ENCODE measurements at places on chromosomes 2 and 18. TPM values are rescaled to one million over a fixed set of nuclear protein-coding genes. Genes with fewer than 3 reads are reported as not detected.

- DNase-seq, result no peak
Measured at GRCh38 chr2:191951832-191952231, 104.9 kb upstream of the CAVIN2 start.

DNA sequence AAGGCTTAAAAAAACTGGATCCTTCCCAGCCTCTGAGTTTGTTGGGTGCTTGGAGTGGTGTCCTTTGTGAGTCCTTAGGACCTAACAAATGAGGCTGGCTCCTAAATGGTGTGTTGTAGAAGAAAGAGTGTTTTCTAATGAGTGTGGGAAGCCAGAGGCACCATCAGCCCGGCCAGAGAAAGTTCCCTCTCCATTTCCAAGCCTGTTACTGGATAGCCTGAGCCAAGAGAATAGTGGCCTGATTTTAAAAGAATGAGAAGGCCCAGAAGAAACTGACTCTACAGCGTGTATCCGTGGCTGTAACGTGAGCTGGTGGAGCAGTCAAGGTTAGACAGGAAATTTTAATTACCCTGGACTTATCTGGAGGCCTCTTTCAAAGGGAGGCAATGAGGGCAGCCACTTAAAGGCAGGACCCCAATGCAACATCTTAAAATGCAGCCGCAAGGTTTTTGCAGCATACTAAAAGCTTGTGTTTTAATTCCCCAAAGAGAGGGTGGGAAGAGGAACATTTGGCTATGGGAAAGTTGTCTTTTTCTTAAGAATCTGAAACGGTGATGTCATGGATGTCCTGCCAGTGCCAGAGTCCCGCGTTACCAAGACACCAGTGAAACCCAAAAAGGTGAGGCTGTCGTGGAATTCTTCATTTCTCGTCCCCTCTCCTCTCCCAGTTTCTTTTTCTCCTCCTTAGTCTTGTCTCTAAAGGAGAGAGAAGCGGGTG, 4.6 kb downstream of the EFHD1 start:
- no peak for DNase-seq

DNA sequence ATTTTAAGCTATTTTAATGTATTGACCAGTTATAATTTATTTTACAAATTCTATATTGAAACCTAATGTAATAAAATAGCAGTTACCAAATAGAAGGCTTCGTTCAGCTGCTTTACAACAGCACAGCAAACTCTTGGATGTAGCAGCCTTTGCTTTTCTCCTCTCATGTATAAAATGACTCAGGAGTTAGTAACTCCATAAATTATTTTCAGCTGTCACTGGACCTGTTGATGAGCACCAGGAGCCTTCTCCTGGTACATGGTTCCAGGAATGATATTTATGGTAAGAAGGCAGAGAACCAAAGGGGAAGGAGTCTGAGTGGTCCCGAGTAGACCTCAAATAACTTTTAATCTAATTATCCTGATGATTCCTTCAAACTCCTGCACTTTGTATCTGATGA, 256.4 kb upstream of the NETO1 start:
- DNase-seq, result no peak

Gene PLCL1
- total RNA-seq, result 2.0 TPM

- no peak for DNase-seq
Measured at GRCh38 chr2:170336408-170336807, 158.5 kb downstream of the MYO3B start.

DNA sequence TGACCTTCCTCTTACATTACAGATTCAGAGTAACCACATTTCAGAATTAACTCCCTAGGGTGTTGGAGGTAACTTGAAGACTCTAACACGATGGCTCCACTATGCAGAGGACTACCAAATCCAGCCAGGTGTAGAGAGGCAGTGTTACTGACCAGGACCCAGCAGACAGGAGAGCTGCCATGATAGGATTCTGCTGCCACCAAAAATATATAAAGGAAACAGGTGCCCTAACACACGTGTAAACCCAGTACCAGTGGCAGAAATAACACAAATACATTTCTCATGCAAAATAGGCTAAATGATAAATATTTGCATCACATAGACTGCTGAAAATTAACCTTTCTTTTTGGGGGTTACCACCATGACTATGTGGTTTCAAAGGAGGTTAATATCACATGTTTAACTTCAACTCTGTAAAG, 7.0 kb downstream of the ZBTB14 start:
- no peak for DNase-seq

GRCh38 chr2:153575171-153575853, 96.8 kb upstream of the RPRM start:
- no peak for DNase-seq

DNA sequence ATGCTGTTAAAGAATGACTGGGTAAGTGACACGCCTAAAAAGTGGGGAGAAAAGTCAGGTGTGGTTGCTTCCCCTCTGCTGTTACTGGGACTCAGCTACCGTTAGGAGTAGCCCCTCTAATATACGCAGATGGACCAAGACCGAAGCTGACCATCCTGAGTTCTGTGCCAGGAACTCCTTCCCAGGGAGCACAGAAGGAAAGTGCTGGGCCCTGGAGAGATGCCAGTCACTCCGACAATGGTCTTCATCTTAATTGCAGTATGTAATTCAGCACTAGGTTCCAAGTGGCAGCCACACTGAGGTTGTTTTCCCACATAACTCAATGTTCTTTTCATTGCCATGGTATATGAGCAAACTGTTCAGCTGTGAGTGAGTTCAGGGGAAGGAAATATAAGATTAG, 19.6 kb upstream of the TMEM200C start:
- no peak for DNase-seq

- DNase-seq, result no peak
Measured at GRCh38 chr2:105770149-105770548, 25.4 kb downstream of the NCK2 start.

DNA sequence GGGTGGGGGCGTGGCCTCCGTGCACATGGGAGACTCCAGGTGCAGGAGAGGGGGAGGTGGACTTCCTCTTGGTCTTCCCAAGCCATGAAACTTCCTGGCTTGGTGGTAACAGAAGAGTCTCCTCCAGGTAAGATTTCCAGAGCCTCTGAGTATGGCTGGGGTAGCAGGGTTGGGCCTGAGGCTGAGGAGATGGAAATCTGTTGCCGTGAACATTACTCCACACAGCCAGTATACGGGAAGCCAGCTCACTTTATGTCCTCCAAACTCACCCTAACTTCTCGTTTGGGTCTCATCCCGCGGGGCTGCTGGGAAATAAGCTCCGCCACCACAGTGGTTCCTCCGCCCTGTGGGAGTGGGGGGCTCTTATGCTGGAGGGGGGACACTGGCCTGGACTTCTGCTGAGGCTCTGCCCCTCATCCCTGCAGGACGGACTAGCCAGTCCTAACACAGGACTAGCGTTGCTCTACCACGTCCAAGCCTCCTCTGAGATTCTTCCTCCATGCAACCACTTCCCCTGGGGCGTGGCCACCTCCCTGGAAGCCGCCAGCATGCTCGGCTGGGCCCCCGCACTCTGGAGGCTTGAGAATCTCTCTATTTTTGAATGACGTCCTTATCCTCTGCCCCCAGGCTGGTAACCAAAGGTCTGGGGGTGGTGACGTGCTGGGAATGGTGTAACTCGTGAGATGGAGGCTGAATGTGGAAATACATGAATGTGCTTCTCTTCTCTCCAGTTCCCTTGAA, 777 bp upstream of the RAB17 start:
- DNase-seq, result no peak

DNA sequence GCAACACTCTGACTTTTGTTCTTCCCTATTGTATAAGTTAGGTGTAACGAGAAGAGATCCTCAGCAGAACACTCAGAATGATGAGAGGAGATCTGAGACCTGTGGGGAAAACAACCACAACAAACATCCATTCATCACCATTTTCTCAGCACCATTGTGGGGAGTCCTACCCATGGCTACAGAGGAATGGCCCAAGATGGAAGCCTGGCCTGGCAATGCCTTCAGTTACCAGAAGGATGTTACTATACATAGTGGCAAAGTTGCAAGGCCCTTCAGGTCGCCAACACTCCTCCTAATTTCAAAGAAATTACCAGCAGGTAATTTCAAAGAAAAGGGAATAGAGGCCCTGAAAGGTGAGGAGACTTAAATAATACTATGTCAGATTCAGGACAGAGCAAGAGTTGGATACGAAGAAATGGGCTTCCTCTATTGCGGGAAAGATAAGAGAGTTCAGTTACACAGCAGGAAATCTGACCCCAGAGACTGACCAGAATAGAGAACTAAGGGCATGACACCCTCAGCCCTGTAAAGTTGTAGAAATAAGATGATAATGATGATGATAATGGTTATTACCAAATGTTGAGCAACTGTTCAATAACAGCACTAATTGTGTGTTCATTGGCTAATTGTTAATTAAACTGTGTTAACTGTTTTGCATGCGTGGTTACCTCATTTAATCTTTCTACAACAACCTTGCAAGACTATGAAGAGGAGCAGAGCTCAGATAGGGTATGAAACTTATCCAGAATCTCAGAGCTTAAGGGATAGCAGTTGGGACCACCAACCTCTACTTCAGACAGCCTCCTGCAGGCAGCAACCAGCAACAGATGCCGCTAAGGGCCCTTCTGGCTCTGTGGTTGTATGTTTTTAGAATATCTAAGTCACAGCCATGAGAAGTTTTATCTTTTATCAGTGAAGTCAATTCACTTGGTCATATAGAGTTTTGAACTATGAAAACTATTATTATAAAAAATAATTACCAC, 37.5 kb downstream of the DHRS9 start:
- no peak for DNase-seq

DNA sequence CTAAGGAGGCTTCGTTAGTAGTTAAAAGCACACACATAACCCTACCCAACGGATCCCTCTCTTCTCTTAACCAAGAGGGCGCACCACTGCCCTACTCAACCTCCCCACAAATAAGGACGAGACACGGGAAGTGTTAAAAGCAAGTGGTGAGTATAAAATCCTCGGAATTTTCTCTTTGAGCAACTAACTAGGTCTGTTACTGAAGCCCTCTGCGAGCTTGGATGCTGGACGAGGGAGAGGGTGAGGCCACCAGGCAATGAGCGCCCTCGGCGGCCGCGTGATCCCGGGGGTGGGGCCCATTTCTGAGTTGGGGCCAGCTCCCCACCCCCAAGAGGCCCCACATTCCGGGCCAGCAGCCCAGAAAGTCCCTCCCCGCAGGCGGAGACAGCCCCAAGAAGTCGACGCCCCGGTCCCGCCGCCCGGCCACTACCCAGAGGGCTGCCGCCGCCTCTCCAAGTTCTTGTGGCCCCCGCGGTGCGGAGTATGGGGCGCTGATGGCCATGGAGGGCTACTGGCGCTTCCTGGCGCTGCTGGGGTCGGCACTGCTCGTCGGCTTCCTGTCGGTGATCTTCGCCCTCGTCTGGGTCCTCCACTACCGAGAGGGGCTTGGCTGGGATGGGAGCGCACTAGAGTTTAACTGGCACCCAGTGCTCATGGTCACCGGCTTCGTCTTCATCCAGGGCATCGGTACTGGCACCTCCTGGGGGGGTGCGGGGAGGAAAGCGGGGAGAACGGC, at the start of gene CYBRD1:
Gene CYBRD1 (plus strand): TSS at position 423 of the 736 bp plus-strand sequence. CDS start 72 bp downstream, at position 495.
- peak; percentile 9 for DNase-seq

DNA sequence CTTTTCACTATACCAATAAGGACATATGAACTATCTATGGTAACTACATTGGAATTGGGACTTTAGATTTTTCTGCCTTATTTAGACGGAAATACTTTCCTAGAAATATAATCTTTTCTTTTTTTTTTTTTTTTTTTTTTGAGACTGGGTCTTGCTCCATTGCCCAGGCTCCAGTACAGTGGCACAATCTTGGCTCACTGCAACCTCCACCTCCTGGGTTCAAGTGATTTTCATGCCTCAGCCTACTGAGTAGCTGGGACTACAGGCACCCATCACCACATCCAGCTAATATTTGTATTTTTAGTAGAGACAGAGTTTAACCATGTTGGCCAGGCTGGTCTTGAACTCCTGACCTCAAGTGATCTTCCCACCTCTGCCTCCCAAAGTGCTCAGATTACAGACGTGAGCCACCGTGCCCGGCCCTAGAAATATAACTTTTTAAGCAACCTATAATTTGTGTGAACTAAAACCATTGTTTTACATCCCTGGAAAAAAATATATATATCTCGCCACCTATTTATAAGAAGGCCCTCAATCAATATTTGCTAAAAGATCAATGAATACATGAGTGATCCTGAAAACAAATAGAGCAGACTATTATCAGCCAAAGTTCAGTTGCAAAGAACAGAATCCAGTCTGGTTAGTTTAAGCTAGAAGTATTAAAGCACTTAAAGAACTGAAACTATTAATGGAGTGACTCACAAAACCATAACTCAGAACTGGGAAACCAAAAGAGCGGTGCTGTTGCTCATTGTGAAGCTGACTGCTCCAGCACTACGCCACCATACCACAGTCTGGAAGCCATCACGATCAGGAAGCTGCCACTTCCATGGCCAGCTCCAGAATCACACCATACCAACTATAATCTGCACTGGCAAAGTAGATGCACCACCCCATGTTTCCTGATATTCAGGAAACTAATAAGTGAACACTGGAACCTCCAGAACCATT, 8.4 kb upstream of the HNRNPLL start:
- DNase-seq, result no peak

DNA sequence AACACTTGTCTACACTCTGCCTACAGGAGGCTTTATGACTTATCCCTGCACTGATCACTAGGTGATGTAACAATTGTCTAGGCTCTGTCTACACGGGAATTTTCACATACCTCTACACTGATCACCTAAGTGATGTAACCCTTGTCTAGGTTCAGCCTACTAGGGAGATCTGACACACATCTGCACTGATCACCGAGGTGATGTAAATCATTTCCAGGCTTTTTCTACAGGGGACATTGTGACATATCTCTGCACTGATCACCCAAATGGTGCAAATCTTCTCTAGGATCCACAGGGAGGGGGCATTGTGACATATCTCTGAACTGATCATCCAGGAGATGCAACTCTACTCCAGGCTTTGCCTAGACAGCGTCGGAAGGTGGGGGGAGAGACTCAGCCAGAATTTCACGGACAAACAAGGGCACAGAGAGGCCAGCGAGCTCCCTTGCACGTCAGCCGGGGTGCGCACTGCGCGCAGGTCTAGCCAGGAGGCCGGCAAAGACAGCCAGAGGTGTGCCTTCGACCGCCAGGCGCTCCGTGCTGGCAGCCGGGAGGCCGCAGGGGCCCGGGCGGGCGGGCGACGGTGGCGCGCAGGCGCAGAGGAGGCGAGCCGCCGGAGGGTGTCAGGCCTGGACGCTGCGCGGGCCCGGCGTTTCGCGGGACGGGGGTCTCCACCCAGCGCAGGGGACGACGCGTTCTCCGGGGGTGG, 46.9 kb upstream of the USP14 start:
- DNase-seq, result peak; percentile 62

- DNase-seq, result no peak
Measured at GRCh38 chr18:48990481-48991318, 39.9 kb upstream of the SMAD7 start.

All from activated T-helper 2 cell treated with anti-CD3 and anti-CD28 coated beads, Interferon-gamma antibody, Interleukin-2, Interleukin-4, amounts not matched to agents 10 μg/mL and 5 μg/mL and 100 μg/mL, durations not matched to agents 14 hours and 24 hours and 36 hours (primary cell).